ENCODE measurements at places on chromosomes 16 and 17. TPM values are rescaled to one million over a fixed set of nuclear protein-coding genes. Genes with fewer than 3 reads are reported as not detected.

DNA sequence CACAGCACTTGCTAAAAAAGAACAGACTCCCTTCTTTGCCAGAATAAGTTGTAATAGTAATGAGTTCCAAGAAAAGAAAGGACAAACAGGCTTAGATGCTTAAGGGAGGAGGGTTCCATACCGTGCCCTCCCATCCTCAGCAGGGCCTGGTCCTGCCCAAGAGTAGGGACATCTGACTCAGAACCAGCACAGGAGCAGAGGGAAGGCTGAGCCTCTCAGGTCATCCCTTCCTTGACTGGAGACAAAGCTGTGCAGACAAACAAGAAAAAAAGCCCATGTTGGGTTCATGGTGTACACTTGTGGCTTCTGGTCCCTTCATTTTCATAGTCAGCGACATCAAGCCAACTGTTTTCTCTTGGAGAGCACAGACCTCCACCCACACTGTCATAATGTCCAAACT, 44.2 kb upstream of the NDRG4 start:
- no peak for DNase-seq

GRCh38 chr16:50925758-50926357, 184.0 kb downstream of the CYLD start:
- no peak for DNase-seq

- no peak for DNase-seq
Observed at GRCh38 chr17:47950448-47950847, 7.2 kb downstream of the PRR15L start.

DNA sequence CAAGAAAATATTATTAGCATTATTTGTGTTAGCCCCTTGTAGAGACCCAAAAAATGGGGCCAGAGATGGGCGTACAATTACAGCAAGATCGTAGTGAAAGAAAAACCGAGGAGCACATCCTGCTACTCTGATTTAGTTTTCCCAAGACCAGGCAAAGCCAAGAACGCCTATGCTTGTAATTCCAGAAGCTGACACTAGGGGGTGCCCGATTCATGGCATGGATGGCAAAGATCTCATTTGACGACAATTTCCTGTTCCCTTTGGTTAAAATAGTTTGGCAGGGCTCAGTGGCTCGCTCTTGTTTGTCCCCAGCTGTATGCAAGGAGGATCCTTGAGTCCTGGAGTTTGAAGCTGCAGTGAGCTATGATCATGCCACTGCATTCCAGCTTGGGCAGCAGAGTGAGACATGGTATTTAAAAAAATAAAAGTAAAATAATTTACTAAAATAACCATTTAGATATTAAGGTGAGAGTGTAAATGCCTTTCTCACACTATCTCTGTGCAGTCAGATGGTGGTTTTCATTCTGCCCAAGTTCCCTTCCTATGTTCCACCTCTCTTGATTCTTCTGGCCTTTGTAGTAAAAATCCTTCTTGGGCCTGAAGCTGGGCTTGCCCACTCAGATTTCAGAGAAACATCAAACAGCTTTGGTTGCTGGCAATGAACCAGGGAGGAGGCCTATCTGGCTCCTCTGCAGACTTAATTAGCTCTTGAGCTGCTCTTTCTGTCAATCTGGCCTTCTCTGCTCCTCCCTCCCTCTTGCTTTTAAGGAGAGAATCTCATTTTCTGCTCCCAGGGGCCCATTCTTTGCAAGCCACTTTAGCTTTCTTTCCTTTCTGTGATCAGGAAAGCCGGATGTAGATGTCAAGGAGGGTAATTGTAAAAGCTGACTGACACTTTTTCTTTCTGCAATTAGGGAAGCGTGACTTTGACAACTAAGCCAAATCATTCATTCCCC, 31.2 kb downstream of the TMEM238L start:
- DNase-seq, result peak; percentile 42

DNA sequence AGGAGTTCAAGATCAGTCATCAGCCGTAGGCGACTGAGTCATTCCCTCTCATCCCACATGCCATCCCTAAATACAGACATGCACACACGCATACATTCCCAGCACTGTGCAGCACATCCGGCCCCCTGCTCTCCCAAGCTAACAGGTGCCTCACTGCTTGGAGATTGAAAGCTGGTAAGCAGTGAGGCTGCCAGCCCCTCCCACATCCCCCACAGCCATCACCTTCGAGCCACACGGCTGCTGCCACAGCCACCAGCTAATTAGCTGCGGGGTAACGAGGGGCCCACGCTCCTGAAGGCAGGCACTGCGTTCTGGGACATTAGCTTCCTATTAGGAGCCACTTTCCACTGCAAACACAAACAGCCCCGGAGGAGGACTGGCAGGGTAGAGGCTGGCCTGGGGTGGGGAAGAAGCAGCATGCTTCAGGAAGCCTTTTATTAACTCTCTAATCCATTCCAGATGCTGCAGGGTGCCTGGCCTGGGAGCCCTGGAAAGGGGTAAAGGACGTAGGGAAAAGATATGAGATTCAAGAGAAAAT, 179.6 kb downstream of the CCT6B start:
- DNase-seq, result no peak

DNA sequence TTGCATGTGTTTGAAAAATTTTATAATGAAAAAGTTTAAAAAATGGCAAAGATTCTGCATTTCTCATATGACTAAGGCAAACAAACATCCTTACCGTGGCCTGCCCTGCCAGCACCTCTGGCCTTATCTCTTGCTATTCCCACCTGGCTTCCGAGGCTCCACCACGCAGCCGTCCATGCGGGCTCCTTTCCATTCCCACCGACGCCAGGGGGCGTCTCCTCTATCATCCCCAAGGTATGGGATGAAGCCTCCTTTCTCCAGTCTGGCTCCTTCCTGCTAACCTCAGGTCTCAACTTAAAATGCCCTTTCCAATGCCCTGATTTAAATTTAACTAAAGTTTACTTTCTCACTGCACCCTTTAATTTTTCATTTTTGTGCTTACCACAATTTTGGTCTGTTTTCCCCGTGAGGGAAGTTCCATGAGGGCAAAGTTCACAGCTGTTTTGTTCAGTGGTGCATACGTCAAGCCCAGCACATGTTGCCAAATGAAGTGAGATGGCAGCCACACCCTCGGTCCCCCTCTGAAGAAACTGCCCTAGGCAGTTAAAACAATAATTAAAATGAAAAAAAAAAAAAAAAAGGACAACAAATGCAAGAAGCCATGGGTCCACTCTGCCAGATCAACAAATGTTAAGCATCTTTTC, 13.3 kb upstream of the SDK2 start:
- no peak for DNase-seq

DNA sequence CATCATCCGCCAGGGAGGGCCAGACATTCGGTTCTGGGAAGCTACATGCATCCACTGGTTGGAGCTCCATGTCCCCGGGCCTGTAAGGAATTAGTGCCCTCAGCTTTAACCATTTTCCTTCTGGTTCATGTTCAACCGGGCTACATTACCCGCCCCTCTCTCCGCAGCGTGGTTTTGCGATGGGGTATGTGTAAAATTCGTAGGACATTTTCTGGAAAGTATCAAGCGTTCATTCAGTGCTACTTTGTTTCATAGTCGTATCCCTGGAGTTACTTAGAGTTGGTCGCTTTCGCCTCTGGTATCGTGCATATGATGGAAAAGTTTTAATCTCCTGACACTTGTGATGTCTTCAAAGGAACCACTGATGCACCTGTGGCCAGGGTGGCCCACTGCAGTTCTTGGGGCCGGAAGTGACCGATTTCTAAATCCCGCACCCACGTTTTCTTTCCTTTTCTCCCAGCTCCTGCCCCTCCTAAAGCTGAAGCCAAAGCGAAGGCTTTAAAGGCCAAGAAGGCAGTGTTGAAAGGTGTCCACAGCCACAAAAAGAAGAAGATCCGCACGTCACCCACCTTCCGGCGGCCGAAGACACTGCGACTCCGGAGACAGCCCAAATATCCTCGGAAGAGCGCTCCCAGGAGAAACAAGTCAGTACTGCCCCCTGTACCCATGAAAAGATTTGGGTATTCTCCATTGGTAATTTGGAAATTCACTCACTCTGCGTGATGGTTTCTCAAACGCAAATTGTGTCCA, 637 bp downstream of the RPL23A start:
- DNase-seq, result peak; percentile 51

GRCh38 chr16:66298006-66298405, 68.5 kb upstream of the CDH5 start:
- peak; percentile 4 for DNase-seq

GRCh38 chr17:4934173-4934979, 2.3 kb downstream of the GP1BA start:
- DNase-seq, result no peak

SLC47A2 gene
- not detected for total RNA-seq

ZNF629 gene
- 1.2 TPM for total RNA-seq

TOX3 gene
- total RNA-seq, result not detected
